HCT116 (cell line): ENCODE measurements at places on chromosomes 13 and 19. TPM values are rescaled to one million over a fixed set of nuclear protein-coding genes. Genes with fewer than 3 reads are reported as not detected.

The TNFRSF19 gene
- total RNA-seq = 1.1 TPM

GRCh38 chr19:7674010-7675005 is 2.6 kb upstream of the MCEMP1 start:
- peaks cover 3% of the 10 kb centered on the region; the same call in 1 of the 2 replicates for H3K4me1 ChIP-seq
- H3K27ac ChIP-seq = no peak overlapping the region
- H3K36me3 ChIP-seq = no peaks in the 10 kb centered on the region

DNA sequence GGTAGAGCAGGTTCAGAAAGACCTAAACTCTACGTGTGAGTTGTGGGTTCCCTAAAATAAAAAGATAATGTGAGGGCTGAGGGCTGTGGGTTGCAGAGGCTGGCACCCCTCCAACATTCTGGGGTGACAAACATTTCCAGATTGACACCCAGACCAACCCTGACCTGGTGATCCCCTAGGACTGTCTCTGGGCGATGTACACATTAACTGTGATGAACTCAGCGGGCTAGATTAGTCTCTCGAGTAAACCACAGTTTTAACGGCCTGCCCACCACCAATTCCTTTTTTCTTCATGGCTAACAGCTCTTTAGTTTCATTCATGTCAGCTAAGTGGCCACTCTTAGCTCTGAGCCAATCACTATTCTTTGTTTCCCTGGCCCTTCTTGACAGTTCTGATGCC is 24.8 kb downstream of the SIAH3 start:
- DNase-seq = no peak
- H3K27me3 ChIP-seq = no peaks in the 10 kb centered on the region
- H3K4me3 ChIP-seq = no peak overlapping the region
- no peak overlapping the region for H3K27ac ChIP-seq
- H3K36me3 ChIP-seq = no peaks in the 10 kb centered on the region
- no peaks in the 10 kb centered on the region for H3K4me1 ChIP-seq

- H3K27me3 ChIP-seq = no peaks in the 10 kb centered on the region
- no peak for DNase-seq
- no peaks in the 10 kb centered on the region for H3K36me3 ChIP-seq
- no peak overlapping the region for H3K4me3 ChIP-seq
- H3K27ac ChIP-seq = no peak overlapping the region
Observed at GRCh38 chr19:4985551-4985991, 16.7 kb downstream of the KDM4B start.

- peak overlapping the region; percentile 98 for H3K27ac ChIP-seq
- H3K36me3 ChIP-seq = peaks cover under 1% of the 10 kb centered on the region; the same call in 1 of the 2 replicates
- H3K4me3 ChIP-seq = peak overlapping the region; percentile 88
Observed at GRCh38 chr13:110714797-110715394, 1.4 kb downstream of the ING1 start.

DNA sequence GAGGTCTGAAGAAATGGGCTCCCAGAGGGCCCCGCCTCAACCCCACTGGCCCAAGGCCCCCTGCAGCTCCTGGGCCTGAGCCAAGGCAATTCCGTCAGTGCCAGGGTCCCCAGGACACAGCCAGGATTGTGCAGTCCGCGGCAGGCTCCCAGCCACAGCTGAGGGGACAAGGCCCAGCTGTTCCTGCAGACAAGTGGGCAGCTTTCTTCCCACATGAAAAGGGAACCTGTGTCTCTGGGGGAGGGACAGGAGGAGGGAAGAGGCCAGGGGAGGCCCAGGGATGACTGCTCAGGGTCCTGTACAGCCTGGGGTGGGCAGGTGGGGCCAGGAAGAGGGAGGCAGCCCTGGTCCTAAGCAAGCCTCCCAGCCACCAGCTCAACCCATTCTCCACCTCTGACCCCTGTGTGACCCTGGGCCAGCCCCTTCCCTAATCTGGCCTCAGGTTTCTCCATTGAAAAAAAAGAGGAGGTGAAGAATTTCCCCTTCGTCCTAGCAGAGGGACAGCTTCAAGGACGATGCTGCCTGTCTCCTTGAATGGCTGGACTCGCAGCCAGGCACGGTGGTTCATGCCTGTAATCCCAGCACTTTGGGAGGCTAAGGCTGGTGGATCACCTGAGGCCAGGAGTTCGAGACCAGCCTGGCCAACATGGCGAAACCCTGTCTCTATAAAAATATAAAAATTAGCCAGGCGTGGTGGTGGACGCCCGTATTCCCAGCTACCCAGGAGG is 20.5 kb upstream of the VSTM2B start:
- no peaks in the 10 kb centered on the region for H3K36me3 ChIP-seq
- H3K4me3 ChIP-seq = no peak overlapping the region
- no peaks in the 10 kb centered on the region for H3K4me1 ChIP-seq
- H3K27me3 ChIP-seq = 0 out of 2 replicates have a peak, but pooled peaks cover 2% of the 10 kb centered on the region
- no peak for DNase-seq
- H3K27ac ChIP-seq = no peak overlapping the region
